ENCODE measurements at places on chromosomes 2 and 18.

DNA sequence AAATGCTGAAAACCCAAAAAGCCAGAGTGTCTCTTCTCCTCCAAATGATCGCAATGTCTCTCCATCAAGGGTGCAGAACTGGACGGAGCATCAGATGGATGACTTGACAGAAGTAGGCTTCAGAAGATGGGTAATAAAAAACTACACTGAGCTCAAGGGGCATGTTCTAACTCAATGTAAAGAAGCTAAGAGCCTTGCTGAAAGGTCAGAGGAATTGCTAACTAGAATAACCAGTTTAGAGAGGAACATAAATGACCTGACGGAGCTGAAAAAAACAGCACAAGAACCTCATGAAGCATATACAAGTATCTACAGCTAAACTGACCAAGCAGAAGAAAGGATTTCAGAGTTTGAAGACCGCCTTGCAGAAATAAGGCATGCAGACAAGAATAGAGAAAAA, 9.7 kb upstream of the POLE4 start:
- DNase-seq: no peak

DNA sequence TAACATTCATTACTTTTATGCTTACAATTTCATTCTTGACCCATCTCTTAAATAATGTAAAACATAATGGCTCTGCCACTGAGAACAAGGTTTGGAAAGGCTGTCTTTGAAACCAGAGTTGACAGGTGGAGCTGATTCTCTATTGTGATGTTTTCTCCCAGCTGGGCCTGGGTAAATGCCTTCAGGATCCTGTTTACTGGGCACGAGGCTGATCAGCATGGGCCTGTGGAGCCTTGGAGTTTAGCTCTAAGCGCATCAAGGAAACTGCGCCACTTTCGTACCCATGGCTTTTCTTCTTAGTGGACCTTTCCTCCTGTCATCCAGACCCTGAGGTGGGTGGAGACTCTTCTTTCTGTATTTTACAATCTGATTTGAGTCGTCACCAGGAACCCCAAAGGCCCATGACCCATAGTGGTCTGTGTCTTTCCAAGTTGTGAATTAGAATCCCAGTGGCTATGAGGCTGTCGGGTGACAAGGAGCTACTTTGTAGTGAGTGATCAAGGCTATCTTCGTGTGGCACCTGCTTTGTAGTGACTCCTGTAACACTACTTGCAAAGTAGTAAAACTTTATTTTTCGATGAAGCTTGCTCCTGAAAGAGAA, 123.1 kb downstream of the LPIN1 start:
- no peak for DNase-seq

GRCh38 chr2:221006084-221006483, 566.0 kb downstream of the EPHA4 start:
- DNase-seq: no peak

GRCh38 chr18:24561369-24561965, 101.0 kb downstream of the HRH4 start:
- DNase-seq: no peak

DNA sequence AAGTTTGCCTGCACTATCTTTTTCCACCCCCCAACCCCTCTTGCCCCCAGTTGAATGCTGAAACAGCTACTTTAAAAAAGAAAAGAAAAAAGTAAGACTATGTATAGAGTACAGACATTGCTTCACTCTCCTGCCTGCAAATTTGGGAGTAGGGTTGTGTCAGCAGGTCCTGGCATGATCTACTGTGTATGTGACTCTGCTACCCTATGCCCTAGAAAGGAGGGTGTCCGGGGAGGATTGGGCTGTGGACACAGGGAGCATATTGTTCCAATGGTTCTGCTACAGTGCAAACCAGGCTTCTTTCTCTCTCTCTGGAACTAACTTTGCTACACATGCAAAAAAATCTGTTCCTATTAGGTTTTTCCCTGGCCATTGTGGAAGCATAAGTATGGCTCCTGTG, 9.9 kb upstream of the ZEB2 start:
- DNase-seq: no peak

- DNase-seq: no peak
These were observed 32.4 kb downstream of the ASB1 start for GRCh38 chr2:238459081-238459629.

GRCh38 chr2:160940699-160941098, 219.5 kb upstream of the TANK start:
- DNase-seq: no peak

- no peak for DNase-seq
These were observed 58.8 kb upstream of the NOL4 start for GRCh38 chr18:34283506-34283905.

DNA sequence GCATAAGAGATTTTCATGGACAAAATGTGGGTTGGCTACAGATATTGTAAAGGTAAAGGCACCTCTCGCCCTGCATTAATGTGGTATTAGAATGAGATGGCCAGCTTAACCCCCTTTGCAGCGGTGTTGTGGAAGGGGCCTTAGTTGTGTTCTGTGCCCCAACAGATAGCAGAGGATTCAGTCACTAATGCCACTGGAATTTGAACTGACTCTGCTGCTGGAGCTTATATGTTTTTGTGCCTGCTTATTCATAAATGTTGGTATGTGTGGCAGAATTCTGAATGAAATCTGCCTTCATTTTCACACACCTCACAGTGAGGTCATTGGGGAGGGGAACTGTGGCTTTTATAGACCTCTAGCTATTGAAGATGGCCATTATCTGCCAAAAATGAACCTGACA, 90.7 kb upstream of the ITGA6 start:
- no peak for DNase-seq

DNA sequence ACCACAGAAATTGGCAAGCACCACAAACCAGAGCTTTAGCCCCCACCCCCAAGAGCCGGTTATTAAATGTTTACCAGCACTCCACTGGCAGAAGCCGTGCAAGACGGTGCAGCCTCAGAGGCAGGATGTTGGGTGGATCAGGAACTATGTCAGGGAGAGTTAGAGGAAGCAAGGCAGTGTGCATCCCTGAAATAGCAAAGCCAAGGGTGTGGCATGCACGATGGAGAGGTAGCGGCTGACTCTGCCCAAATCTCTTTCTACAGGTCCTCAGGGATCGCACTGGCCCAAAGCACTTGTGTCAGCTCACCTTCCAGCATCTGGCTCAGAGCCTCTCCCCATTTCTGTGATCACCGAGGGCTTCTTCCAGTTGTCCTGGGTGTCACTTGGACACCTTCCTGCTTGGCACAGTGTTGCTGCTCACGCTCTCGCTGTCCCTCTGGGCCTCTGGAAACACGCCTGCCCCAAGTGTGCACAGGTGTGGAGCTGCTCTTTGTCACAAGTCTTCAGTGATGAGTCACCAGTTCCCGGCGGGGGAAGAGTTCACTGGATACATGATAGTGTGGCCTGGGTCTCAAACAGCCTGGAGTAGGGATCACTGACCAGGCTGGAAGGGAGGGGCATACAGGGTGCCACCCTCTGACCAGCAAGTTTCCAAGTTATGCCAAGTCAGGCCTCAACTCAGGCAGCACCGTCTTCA, 17.3 kb upstream of the B3GNT7 start:
- DNase-seq: peak; percentile 72

DNA sequence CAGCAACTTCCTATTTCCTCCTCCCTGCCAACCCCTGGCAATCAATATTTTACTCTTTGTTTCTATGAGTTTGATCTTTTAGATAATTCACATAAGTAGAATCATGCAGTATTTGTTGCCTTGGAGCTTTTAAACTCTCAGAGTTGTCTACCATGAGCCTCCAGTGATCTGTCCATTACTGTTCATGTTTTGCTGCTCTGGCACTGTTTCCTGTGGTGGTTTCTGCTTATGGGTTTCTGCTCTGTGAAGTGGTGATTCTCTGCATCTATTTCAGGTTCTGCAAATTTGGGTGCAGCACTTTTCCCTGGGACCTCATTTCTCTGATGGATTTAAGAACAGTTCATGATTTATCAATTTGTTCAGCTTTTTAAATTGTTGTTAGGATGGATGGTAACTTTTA, 908.1 kb upstream of the FANCL start:
- no peak for DNase-seq

DNA sequence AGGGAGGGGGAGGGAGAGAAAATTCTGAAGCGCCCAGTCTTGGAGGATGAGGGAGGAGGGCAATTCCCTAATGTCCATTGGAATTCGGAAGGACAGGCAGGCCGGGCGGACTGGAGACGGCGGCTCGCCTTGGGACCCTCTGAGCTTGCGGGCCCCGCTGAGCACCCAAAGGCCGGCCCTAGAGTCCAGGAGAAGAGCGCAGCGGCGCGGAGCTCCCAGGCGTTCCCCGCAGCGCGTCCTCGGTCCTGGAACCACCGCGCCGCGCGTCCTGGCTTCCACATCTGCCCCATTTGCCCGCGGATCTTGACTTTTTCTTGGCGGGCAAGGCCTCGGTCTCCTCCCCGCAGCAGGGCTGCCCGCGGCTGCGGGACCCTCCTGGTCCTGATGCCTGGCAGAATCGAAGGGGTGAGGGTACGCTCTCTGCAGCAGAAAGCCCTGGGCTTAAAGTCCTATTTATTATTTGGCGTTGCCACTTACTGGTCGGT, 675 bp upstream of the MLPH start:
- DNase-seq: no peak

DNA sequence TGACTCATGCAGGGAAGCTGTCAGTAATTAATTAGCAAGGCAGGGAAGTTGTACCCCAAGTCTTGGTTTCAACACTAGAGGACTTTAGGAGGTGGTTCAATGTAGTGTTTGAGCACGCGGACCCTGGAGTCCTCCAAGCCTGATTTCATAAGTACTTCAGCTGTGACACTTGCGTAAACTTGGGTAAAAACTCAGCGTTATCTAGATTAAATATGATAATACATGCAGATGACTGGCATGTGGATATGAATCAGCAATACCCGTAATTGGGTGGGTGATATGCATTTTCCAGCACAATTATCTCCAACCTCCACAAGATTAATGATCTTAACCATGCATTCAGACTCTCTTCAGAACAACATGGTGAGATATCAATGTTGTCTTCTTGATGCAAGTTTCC, 5.2 kb downstream of the UGT1A7 start:
- no peak for DNase-seq

GRCh38 chr2:218869064-218869463, 9.5 kb downstream of the WNT6 start:
- no peak for DNase-seq

DNA sequence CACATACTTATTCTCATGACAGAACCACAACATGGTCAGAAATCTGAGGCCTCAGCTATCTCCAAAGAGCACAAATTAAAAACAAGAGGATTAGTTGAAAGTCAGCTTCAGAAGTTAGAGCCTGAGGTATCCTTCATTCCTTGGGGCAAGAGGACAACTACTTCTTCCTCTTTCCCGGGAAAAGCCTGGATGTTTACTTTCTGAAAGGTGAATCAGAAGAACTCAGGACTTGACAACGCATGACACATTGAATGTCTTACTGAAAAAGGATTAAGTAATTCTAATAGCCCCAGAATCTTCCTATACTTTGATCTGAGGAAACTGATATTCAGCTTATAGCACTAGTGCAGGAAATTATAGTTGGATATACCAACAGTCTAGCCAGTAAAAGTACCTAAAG, 573.2 kb downstream of the METTL4 start:
- DNase-seq: no peak

DNA sequence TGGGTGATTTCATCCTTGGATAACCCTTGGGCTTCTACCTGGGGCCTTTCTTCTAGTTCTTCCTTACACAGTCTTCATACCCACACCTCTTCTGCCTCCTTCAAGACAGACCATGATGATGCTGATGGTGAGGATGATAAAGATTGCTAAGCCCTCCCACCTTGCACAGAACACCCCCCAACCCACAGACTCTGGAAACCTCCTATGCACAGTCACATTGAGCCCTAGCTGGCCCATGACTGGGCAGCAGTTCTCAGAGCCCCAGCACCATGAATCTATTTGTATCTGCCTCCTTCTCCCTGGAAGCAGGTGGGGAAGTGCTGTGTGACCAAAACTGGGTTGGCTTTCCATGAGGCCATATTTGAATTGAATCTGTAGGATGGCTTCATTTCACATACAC, 99.8 kb downstream of the EN1 start:
- DNase-seq: no peak

GRCh38 chr2:185245806-185246205, 492.8 kb upstream of the FSIP2 start:
- no peak for DNase-seq

DNA sequence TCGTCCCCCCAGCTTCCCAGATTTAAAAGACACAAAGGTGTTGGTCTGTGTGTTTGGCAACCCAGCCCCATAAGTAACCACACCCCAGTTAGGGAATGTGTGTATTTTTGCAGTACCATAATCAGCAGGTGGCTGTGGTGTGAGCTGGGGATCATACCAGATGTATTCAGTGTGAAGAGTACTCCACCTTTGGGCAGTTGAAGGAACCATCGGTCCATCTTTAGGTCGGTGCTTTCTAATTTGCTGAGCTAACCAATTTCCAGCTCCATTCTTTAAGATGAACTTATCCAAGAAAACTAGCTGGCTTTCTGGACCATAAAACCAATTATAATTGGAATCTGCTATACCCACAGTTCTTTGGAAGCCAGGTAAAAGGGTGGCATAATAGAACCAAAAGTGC, 3.2 kb downstream of the DSEL start:
- DNase-seq: peak; percentile 32

DNA sequence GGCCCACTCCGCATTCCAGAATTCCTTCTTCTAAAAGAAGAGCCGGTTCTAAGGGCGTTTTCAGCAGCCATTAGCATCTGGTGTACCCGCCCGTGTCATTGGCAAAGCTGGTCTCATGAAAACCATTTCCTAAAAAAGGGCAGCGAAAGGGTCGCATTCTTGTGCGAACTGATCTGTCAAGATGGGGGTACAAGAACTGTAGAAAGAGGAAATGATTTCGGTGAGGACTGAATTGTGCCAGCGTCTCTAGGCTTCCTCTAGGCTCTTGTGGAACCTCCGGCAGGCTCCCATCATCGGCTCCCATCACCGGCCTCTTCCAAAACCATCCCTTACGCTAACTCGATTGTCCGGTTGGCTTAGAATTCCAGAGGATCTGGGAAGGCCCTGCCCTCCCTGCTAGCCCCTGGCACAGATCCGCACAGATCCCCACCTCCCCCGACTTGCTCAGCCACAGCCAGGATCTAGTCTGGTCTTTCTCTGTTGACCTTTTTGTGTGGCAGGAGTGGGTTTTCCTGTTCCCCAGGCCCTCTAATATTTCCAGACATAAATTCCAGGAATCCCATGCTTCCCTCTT, 1.3 kb downstream of the RAB31 start:
- DNase-seq: no peak

DNA sequence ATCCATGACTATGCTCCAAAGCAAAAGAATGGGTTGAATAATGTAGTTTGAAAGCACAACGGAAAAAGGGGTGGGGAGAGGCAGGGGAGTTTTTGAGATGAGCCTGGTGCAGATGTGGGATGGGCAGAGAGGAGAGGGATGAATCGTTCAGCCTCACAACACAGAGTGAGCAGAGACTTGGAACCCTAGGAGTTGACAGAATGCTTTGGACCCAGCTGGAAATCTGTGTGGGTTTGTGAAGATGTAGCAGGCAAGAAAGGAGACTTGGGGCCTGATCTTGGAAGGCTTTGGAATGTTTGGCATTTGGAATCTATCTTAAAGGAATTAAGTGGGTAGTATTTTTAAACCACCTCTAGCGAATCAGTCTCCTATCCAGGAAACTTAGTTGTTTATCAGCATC, 66.0 kb upstream of the KCTD1 start:
- no peak for DNase-seq

Data from SW480 (cell line).